ENCODE measurements at places on chromosomes 12 and 14.

DNA sequence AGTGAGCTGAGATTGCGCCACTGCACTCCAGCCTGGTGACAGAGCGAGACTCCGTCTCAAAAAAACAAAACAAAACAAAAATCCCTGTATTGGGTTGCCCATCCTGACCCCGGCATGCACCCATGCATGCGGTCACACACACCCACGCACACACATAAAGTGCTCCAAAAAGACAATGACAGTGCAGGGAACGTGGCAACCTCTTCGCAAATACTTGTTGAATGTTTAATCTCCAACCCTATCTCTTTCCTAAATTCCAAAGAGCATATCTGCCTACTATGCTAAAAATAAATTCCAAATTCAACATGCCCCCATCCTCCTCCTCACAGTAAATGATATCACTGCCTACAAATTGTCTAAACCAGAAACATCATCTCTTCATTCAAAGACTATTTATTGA lies 13.5 kb downstream of the SLC7A7 start:
- DNase-seq: no peak

DNA sequence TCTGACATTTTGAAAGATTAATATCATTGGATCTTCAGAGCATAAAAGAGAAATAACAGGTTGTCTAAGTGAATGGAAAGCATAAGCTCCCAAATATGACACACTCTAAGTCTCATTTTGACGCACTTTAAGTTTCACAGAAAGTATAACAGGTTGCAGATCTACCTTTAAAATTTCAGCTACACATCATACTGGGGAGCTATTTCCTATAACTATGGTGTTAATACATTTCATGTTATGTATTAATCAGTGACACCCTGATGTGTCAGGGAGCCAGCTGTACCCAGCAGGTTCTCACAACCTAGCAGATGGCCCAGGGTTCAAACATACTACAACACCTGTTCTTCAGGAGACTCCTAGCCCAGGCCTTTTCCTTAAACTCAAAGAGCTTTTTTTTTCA lies 31.1 kb upstream of the TMX1 start:
- no peak for DNase-seq

DNA sequence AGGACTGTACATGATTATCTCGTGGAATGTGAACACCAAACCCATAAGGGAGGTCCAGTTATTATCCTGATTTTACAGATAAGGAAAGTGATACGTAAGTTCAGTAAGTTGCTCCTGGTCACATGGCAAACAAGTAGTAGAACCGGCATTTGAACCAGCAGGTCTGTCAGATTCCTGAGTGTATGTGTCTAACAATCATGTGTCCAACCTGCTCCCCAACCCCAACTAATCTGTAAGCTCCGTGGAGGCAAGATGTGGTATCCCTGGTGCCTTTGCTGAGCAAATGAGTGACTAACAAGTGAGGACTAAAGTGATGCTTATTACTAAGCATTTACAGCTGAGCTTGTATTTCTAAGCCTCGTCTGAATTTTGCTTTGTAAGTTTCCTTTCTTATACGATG lies 65.9 kb downstream of the PTPN21 start:
- DNase-seq: no peak

DNA sequence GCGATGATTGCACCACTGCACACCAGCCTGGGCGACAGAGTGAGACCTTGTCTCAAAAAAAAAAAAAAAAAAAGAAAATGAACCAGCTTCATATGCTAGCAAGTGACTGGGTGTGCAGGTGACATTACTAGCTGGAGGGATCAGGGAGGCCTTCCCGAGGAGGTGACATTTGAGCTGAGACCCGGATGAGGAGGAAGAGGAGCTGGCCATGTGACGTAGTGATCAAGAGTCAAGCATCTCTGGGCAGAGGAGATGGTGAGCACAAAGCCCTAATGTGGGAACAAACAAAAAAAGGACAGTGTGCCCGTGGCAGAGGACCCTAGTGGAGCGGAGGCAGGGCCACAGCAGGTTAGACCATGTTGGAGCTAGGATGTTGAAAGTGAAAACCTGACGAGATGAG lies 3.5 kb upstream of the PTPN6 start:
- no peak for DNase-seq

- DNase-seq: no peak
Measured at GRCh38 chr14:20609215-20610001, 18.2 kb upstream of the RNASE12 start.

- DNase-seq: no peak
Measured at GRCh38 chr12:65524666-65525065, 246.2 kb downstream of the MSRB3 start.

GRCh38 chr14:101900253-101900652 lies 64.1 kb upstream of the DYNC1H1 start:
- DNase-seq: no peak

DNA sequence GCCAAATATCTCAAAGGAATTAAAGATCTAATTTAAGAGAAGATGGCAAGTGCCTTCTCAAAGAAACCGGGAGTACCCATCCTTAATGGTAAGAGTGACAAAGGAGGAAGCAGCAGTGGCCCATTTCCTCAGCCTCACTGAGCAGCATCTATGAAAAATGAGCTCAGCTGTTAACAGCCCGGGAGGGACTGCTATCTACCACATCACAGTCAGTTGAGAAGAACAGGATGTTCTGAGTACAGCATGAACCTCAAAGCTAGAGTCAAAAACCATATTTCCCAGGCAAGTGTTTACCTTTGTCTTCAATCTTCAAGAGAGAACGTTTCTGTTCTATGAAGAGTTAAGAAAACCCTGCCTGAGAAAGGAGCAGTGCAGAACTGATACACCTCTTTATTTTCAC lies 115.0 kb downstream of the BTG1 start:
- no peak for DNase-seq

DNA sequence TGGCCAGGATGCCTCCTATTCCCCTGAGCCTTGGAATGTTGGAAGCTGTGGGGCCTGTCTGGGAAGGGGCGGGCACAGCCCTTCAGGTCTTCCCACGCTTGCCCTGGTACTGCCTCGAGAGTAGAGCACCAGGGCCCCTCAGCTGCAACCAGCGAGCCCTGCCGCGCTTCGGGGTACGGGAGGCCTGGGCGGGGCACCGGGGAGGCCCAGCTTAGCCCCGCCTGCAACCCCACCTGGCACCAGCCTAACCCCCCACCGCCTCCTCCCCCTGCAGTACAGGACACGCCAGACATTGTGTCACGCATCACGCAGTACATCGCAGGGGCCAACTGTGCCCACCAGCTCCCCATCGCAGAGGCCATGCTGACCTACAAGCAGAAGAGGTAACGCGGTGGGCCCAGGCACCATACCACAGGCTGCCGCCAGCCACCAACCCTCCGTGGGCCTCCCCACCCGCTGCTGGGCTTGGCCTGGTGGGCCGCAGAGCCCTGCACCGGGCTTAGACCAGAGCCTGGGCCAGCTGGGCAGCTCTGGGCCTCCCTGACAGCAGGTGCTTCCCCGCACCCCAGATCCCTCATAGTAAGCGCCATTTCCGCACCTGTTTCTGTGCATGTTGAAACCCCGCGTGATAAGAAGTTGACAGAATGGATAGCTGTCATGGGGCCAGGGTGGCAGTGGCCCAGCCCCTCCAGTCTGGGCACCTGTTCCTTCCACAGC lies 13.6 kb upstream of the TEX22 start:
- DNase-seq: no peak

- no peak for DNase-seq
Measured at GRCh38 chr12:122501489-122501989, 807 bp upstream of the ZCCHC8 start.

- no peak for DNase-seq
Measured at GRCh38 chr12:5348057-5348456, 83.9 kb upstream of the NTF3 start.

- no peak for DNase-seq
Measured at GRCh38 chr14:96754845-96755184, 42.4 kb upstream of the VRK1 start.

DNA sequence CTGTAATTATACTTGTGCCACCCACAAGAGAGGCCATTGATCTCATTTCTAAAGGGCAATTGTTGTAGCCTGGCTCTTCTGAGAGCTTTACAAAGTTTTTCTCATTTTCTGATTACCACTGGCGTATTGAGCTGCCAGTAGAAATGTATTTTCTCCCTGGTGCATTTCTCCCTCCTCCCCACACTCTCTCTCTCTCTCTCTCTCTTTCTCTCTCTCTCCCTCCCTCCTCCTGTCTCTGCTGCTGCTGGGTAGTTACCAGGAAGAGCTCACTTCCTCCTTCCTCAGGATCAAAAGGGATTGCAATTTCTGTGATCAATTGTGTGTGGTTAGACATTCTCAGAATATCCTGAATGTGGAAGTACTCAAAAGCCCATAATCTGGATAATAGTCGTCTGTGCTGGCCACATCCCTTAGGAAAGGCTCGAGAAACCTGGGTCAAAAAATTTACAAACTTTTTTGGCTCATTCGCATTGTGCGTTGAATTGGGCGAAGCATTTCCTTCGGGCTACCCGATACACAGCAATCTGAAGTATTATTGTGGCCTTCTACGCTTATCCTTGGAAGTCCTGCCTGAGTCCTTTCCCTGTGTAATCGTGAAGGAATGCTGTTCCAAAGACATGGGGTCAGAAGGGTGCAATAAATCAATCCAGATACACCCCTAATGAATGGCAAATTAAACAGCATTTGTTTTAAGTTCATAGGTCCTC lies 254.8 kb downstream of the MSRB3 start:
- DNase-seq: no peak

DNA sequence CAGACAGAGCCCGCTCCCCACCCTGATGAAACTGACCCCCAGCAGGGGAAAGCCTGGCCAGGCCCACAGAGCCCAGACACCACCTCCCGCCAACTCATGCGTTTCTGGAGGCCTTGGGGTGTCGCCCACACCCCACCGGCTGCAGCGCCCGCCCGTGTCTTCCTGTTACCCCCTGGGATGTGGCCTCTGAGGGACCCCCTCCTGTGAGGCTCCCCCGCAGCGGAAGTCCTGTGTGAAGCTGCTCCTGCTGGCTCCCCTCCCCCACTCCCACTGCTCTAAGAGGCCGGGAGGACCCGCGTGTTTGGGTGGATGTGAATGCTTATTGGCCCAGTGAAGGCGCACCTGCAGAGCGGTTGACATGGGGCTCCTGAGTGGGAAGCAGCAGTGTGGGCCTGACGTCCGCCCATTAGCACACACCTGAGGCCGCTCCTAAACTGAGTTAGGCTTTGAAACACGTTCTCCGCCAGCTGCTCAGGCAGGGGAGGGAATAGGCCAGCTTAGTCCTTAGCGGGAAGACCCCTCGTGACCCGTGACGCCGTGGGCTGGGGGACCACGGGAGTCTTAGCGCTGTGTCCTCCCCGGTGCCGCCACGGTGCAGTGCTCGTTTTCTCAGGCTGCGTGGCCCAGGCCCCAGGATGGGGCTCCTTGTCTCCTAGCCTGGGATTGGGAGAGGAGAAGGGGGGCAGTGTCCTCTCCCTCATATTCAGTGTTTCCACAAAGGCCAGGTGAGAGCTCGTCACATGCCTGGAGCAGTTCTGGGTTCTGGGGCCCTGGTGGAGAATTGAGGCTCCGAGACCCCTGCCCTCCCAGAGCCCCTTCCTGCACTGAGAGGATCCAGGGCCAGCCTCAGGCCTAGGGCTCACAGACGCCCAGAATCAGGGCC lies 323.4 kb upstream of the SFSWAP start:
- no peak for DNase-seq
